CD8-positive, alpha-beta T cell (primary cell): ENCODE measurements at places on chromosomes 3 and 15.

DNA sequence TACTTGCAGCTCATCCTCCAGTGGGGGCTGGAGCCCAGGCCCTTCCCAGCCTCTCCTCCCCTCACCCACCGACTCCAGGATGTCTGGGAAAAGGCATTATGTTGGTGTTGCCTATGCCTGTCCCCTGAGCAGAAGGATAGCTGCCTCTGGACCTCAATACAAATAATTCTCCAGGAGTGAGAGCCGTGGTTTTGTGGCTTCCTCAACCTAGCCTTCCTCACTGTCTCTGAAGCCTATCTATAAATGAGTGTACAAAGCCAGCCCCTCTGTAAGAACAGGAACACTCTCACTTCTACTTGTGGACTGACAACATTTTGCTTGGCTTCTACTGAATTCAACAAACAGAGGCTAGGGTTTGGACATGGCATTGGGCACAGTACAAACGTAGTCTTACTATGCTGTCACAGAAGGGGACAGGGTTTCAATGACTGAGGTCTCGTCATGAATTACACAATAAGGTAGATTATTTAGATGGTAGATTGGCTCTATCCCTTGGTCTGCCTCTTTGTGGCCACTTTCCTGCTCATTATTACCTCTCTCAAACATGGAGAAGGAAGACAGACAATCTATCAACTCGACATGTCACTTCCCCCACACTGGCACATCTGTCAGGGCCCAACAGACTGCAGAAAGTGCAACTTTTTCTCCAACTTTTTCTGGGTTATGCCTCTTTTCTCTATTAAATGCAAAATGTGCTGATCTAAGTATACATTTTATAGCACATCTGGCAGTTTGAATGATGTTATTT, 82.8 kb upstream of the MEX3B start:
- DNase-seq: no peak

DNA sequence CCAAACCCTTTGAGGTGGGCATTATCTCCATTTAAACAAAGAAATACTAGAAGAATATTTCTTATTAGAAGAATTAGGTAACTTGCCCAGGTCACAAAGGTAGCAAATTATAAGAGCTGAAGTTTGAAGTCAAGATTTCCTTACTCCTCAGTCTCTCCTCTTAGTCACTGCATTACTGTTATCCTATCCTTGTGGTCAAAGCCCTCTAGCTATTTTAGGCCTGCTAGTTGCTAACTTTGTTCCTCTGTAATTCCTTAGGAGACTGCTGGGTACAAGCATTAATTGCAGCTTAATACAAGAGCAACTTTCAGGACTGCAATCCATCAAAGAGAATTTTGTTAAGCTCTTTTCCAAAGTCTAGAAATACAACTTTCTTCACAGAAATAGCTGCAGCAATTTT, 528.2 kb downstream of the ZIC1 start:
- DNase-seq: no peak

DNA sequence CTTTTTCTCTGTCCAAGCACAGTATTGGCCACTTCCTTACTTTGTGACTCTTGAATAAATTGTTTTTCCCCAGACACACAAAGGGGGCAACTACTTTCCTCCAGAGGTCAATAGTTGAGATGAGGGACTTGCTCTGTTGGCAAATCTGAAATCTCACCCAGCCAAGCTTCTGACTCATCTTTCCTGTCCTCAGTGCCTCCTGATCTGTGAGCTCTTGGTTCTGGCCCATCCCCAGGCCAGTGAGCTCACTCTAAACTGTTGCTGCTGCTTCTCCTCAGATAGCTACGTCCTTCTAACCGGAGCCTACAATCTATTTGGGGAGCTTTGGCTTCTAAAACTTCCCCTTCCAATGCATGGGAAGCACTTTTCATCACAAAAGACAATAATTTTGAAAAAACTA, 50.0 kb upstream of the NMD3 start:
- no peak for DNase-seq

DNA sequence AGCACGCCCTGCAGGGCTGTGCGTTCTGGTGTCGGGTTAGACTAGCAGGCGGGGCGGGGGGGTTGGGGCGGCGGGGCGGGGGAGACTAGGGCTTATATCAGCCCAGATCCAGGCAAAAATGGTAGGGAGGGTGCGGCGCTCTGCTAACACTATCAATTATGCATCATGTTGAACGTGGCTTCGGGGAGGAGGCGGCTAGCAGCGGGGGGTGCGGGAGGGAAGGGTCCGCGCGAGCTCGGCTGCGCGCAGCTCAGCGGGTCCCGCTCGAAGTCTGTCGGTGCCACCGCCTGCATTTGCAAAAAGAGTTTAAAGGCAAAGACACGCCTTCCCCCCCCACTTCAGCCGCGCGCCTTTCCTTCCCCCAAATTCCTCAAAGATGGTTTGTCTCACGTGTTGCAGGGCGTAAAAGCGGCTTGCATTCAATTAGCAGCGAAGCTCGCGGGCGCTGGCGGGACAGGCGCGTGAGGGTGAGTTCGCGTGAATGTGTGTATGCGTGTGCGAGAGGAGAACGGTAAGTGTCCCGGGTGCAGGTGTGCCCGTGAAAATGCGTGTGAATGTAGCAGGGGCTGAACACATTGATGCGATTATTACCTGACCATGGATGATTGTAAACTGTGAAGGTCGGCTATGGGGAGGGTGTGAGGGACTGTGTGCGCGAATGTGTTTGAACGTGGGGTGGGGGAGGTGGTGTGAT, at the start of gene ISLR2:
Gene ISLR2, plus strand, starts transcription at position 432 of the 694 bp plus-strand sequence. CDS start 2,169 bp downstream, outside the sequence.
- no peak for DNase-seq
